ENCODE measurements at places on chromosomes 1 and 21.

DNA sequence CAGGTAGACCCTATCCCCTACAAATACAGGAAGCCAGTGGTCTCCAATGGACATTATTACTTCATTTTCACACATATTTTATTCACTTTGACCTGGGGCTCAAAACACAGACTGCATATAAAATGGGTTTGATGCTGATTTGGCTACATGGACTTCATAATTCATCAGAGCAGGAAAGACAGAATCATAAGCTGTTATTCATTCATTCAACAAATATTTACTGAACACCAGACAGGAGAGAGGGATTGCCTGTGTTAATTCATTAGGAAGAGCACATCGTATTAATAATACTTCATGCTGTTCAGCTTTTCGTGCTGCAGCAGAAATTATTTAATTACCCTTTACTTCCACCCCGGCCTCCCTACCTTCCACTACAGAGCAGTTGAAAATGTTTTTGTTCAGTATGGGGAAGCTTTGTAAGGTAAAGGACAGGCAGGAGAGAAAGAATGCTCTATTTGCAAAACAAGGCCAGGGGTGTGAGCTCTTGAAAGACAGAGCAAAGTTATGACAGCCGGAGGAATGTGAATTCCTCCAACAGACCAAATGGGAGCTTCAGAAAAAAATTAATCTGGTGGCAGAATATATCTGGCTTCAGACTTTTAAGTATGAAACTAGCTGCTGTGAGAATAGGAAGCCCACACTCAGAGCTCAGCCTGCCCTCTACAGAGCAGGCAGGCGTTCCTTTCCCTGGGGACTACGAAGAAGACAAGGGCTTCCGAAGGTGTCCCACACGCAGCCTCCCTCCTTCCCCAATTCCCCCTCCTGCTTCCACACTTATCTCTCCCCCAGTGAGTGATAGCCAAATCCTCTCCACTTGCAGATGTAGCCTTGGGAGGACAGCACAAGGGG is 58.0 kb downstream of the MDM4 start:
- DNase-seq = no peak

GRCh38 chr1:59570524-59570923 is 244.2 kb upstream of the HOOK1 start:
- DNase-seq = peak; percentile 23

DNA sequence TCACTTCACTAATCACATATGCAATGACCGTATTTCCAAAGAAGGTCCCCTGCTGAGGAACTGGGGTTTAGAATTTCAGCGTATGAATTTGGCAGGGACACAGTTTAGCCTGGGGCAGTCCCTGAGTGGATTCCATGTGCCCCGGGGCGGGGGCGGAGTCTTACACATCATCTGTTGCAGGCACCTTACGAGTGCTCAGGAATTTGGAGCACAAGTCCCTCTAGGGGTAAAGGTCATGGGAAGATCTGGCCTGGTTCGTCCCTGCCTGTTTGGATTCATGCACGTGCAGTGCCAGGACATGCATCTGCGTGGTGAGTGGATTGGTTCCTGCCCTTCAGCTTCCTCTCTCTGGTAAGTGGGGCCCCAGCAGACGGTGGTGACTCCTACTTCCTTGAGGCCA is 208.3 kb upstream of the C1orf174 start:
- no peak for DNase-seq

DNA sequence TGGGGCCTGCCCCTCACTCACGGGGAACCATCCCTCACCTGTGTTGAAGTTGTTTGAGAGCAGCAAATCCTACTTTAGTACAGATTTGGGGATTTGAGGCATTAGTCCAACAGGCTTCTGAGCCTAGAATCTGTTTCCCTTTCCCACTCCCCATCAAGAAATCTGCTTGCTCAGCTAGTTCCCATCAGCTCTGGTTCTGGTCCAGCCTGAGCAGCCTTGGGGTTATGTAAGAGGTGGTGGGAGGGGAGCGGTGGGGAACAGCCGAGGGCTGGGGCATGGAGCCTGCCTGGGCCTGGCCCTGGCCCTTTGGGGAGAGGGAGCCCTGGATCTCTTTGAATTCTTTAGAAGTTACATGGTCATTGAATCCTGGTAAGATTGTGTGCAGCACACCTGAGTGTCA is 4.1 kb downstream of the GSTM5 start:
- DNase-seq = no peak

GRCh38 chr1:24070821-24071393 is 41.0 kb downstream of the MYOM3 start:
- DNase-seq = peak; percentile 45

DNA sequence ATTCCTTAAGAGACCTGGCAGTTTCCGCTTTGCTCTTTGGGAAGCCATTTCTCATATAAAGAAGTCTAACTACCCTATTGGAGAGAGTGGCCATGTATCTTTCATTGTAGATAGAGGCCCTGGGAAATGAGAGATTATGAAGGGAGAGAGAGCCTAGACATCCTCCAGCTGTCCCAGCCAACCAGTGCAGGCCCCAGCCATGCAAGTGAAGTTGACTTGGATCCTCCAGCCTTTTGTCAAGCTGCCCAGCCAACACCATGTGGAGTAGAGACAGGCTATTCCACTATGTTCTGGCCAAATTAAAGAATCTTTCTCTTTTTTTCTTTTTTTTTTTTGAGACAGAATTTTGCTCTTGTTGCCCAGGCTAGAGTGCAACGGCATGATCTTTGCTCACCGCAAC is 7.1 kb upstream of the ANP32E start:
- DNase-seq = no peak

DNA sequence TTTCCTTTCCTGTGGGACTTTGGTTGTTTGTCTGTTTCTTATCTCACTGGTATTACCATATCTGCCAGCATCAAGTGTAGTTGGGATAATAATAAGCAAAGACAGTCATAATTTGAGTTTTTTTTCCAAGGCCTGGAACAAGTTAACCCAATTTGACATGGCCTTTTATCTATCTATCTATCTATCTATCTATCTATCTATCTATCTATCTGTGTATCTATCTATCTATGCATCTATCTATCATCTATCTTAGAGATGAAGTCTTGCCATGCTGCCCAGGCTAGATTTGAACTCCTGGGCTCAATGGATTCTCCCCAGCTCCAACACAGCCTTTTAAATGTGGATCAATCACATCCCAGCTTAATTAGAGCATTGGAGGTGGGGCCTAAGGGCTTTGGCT is 174.1 kb upstream of the CSF3R start:
- DNase-seq = no peak

GRCh38 chr1:9235096-9235459 is 504 bp downstream of the H6PD start:
- no peak for DNase-seq

DNA sequence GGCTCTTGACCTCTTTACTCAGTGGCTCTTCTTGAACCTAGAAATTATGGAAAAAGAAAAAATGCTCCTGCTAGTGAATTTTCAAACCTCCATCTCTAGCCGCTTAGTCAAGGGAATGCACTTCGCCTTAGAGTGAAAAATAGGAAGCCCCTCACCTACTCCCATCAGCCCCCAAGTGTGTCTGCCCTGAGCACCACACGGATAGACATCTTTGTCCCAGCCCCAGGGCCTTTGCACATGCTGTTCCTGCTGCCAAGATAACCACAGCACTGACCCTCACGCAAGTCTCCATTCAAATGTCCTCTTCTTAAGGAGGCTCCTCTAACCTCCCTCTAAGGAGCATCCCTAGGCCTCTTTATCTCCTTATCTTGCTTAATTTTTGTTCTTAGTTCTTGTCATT is 59.6 kb downstream of the FBXO2 start:
- no peak for DNase-seq

- no peak for DNase-seq
Observed at GRCh38 chr1:112464501-112464900, 44.3 kb upstream of the WNT2B start.

GRCh38 chr1:236951672-236952071 is 52.6 kb downstream of the MT1HL1 start:
- DNase-seq = no peak

GRCh38 chr1:84869720-84870119 is 23.3 kb downstream of the LPAR3 start:
- DNase-seq = no peak

- no peak for DNase-seq
Observed at GRCh38 chr21:29473808-29474207, 175.1 kb downstream of the BACH1 start.

GRCh38 chr1:151958959-151959358 is 34.7 kb downstream of the S100A10 start:
- DNase-seq = no peak

Measured in glomerular endothelial cell (primary cell).